NCI-H2107 (cell line): ENCODE measurements at places on chromosomes 5 and 9.

DNA sequence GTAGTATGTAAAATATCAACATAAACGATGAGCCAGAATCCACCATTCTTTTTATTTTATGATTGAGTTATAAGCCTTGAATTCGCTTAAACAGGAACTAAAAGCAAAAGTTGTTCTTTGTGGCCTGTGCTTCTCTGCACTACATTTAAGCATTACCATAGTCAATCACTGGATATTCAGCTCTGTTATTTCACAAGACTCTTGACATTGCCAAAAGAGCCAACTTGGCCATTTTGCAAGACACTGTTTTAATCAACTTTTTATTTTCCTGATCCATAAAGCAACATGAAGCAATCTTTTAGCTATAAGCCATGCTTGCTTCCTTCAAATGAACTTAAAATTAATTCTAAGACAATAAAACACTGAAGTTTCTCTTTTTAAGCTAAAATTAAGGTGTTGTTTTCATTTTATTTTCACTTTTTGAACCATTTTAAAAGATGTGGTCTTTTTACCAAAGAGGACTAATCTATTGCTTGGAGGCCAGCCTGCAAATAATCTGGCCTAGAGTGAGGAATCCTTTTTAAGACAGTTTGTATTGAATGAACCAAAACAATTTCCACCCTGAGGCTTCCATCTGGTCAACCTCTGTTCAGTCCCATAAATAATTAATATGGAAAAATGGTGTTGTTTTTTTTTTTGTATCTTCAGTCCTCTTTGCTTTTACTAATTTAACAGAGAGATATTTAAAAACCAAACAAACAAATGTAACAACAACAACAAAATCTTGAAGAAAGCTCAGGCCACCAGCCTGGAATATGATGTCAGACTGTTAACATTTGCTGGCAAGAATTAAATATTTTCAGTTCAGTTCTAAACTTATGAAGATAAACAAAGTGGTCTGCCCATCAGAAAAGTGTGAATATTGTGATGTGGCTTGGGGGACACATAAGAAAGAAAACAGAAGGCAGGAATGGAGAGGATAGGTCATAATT is 274.4 kb downstream of the MARCHF11 start:
- DNase-seq: no peak

- DNase-seq: no peak
Measured at GRCh38 chr5:83450183-83450966, 21.2 kb upstream of the VCAN start.

GRCh38 chr9:94593459-94594345 is at the start of gene FBP2:
Gene FBP2 (minus strand): TSS chr9:94593824. CDS start chr9:94593726, 98 bp downstream.
- DNase-seq: no peak

GRCh38 chr5:133744051-133744959 is 132.0 kb upstream of the FSTL4 start:
- no peak for DNase-seq

DNA sequence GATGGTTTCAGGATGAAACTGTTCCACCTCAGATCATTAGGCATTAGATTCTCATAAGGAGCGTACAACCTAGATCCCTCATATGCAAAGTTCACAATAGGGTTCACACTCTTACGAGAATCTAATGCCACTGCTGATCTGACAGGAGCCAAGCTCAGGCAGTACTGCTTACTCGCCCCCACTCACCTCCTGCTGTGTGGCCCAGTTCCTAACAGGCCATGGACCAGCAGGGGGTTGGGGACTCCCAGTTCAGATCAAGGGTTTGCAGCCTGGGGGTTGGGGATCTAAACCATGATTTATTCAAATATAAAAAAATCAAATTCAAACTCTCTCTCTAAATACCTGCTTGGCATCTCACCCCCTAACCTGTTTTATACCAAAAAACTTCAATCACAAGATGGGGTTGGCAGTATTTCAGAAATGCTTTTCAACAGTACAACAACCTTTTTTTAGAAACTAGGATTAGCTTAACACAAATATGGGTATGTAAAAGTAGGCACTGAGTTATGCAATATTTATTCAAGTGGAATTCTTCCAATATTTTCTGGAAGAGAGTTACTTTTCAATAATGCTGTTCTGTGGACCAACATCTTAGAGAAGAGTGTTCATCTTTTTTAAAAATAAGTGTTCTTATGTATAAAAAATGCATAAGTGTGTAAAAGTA is 30.1 kb upstream of the SLC12A2 start:
- DNase-seq: no peak

DNA sequence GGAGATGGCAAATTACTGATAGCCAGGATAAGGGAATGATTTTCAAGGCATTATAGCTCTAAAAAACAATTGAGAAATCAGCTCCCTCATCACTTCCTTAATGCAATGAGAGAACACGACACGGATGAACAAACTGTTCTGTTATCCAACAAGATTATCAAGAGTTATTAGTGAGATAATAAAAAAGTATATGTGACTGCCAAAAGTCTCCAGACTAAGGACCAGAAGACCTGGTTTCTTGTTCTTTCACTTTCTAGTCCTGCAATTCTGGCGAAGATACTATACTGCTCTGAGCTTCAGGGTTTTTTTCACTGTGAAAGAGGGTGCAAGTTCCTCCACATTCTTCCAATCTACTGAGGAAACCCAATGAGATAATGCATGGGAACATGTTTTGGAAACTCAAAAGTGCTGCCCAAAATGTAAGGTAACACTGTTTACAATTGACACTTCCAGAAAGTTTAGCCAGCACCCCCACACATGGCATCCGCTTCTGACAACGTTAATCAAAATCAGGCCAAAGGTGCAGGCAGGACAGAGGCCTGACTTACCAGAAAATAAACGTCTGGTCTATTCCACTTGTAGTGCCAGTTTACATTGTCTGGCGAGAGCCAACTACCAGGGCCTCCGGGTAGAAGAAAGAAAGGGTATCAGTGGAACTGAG is 254.2 kb downstream of the DOCK8 start:
- DNase-seq: no peak

GRCh38 chr5:42881416-42882117 is 69.9 kb upstream of the SELENOP start:
- no peak for DNase-seq

DNA sequence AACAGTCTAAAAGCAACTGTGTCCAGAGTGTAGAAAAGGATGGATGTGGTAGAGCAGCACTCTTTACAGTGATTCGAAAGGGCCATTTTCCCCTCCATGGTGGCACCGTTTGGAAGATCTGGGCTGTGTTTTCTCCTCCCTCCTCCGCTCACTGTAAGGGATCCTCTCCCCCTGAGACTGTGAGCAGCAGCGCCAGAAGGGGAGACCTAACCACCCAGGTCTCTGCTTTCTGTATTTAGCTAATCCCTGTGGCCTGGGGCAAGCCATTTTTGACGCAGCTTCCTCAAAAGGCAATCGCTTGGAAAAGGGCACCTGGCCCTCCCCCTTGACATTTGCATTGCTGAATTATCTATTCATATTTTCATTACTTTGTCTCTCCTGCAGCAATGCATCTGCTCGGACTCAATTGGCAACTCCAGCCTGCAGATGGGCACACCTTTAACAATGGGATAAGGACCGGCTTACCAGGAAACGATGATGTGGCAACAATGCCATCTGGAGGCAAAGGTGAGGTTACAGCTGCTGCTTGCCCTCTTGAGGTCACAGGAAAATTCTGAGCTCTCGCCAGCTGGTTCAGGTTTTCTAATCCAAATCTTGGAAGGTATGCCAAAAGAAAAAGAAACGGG is 244.3 kb upstream of the WWC1 start:
- peak; percentile 11 for DNase-seq

DNA sequence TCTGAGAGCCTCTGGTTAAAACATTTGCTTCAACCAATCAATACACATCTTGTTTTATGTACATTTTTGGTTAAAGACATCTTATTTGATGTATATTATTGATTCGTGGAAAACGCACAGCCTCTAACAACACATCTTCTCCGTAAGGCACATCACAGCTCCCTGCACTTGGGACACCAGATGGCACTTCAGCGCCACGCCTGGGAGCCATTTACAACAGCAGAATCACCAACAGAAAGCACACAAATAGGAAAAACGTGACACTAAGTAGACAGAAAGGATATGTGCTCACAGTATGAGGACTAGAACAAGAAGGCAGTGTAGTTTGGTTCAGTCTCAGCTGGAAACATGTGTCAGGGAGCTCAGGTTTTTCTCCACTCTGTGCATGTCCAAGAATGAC is 199.7 kb downstream of the ROR2 start:
- no peak for DNase-seq

DNA sequence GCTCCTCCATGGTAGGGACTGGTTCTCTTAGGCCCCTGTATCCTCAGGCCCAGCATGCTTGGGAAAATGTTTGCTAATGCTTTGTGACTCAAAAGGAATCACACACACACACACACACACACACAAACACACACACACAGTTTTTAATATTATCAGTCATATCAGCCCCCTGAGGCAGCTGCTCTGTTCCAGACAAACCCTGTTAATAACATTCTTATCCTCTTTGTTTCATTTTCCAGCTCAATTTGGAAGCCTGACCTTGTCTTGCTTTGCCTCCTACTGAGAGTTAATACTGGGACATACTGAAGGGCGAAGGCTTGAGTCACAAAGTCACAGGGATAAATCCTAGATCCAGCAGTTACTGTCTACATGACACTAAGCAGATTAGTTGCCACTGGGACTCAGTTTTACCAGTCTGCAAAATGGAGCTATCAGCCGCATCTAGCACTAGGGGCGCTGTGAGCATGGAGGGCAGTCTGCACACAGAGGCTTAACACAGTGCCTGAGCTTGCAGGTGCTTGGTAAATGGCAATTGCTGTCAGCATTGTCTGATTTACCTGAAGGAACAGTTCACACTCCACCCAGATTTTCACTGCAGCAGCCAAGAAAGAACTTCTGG is 37.1 kb upstream of the KCNMB1 start:
- DNase-seq: no peak

- no peak for DNase-seq
Measured at GRCh38 chr9:98900725-98901124, 43.0 kb upstream of the COL15A1 start.
